ENCODE measurements at places on chromosomes 13 and 19. TPM values are rescaled to one million over a fixed set of nuclear protein-coding genes. Genes with fewer than 3 reads are reported as not detected.

DNA sequence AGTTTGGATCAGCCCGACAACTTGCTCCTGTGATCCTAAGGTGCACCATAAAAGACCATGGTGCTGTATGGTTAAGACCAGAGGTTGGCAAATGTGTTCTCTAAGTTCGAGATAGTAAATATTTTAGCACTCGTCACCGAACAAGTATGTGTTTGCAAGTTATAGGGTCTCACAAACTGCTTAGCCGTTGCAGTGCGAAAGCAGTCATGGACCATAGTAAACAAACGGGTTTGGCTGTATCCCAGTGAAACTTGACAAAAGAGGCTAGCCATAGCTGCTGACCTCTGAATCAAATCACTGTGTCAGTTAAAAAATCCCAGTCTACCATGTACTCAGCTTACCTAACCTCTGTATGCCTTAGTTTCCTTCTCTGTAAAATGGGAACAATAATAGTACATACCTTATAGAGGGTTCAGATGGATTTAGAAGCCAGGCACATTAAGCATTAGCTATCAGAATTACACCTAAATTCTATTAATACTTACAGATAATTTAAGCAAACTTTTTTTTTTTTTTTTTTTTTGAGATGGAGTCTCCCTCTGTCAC lies 72.1 kb downstream of the IPO5 start:
- no peak for DNase-seq

GRCh38 chr19:45250216-45250831 lies 747 bp upstream of the MARK4 start:
- DNase-seq = no peak

Gene MBD3L3
- not detected for total RNA-seq

Gene CRX
- not detected for total RNA-seq

Gene JAK3
- total RNA-seq = 1.8 TPM

DNA sequence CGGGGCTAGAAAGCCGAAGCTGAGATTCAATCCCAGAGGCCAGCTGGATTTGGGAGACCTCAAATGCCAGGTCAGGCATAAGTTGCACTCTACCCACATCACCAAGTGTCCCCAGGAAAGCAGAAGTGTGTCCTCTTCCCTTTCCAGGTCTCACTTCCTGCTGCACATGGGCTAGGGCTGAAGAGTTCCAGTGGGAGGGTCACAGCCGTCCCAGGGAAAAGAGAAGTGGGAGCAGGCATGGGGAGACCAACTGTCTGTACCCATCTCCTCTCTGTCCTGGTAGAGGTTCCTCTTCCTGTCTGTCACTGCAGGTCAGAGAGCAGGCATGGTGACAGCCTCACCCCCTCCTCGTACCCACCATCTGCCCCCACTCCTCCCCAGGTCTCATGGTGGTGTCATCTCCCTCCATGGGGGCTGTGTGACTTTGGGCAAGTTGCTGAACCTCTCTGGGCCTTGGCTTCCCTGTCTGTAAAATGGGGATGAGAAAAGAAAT lies 14.8 kb downstream of the AXL start:
- DNase-seq = no peak

GRCh38 chr19:45276284-45276687 lies 25.2 kb downstream of the MARK4 start:
- DNase-seq = no peak

DNA sequence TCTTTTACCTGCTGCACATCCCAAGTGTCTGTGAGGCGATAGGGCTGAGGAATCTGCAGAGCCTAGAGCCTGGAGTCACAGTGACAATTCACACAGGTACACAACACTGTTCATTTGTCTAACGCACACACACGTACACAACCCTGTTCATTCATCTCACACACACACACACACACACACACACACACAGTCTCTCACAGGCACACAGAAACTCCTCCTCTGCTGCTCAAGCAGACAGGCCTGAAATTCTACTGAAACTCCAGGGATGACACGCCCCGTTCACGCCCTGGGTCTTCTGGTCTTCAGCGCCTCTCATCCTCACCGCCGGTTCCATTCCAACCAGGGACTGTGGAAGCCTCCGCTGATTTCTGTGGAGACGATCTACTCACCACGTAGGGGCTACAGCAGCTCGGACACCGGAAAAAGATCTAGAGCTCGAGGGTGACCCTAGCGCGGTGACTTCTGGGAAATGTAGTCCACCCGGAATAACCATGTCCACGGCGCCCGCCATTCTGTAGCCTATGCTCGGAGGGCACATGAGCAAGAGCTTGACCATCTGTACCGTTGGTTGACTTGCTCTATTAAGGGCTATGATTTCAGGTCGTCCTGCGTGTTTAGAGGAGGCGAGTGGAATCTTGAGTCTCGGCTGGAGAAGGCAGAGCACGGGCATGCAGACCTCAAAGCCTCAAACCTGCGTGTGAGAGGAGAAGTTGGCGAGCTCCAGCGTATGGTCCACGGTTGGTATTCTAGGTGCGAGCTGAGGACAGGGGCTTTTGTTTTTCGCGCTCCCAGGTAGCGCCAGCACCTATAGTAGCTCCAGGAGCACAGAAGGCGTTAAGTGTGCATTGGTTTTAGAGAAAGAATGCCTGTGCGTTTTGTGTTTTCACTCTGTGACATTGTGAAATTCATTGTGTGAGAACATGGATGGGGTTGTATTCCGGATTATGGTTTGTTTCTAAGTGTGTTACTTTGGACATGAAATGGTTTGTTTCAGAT lies 33.4 kb downstream of the ZNF45 start:
- peak; percentile 87 for DNase-seq

Gene ITM2B
- 418 TPM for total RNA-seq

Gene ZNF135
- total RNA-seq = 1.7 TPM

GRCh38 chr13:110092831-110093247 lies 214.1 kb downstream of the COL4A1 start:
- DNase-seq = no peak

GRCh38 chr13:41668130-41668757 lies 210.9 kb downstream of the RGCC start:
- peak; percentile 85 for DNase-seq

Gene SIGLEC14
- total RNA-seq = not detected

DNA sequence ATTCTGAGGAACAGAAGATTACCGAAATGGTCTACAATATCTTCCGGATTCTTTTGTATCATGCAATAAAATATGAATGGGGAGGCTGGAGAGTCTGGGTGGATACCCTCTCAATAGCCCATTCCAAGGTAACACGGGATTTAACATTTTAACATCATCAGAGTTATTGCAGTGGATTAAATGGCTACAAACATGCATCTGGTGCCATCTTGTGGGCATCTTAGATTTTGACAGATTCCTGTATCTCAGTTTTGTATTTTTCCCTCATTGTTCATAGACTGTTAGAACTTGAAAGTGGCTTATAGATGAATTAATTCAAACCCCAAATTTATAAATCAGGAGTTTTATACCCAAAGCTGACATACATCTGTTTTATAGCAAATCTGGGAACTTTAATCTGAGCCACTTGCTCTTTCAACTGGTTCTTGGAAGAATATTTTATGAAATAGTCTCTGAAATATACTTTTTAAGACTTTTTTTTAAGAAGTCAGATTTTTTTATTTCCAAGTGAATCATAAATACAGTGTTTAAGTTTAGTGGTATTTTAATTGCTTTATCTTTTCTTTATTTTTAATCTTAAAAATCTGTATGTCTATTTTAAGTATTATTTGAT lies 215.2 kb downstream of the NBEA start:
- peak; percentile 22 for DNase-seq

DNA sequence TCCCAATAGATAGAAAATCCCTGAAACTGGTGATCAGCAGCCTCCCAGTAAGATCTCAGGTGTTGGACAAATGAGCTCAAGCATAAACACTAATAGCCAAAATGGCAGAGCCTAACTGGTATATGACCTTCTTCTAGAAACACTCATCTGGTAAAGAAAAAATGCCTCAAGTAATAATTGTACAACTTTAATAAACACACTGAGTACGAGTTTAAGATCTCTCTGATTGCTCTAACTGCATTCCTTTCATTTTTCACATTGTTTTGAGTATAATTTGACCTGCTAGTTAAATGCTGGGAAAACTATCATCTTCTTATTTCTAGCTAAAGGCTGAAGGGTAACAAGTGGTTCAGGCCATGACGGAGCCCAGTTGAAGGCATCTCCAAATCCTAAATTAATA lies 2009.5 kb upstream of the PCDH20 start:
- DNase-seq = peak; percentile 36

DNA sequence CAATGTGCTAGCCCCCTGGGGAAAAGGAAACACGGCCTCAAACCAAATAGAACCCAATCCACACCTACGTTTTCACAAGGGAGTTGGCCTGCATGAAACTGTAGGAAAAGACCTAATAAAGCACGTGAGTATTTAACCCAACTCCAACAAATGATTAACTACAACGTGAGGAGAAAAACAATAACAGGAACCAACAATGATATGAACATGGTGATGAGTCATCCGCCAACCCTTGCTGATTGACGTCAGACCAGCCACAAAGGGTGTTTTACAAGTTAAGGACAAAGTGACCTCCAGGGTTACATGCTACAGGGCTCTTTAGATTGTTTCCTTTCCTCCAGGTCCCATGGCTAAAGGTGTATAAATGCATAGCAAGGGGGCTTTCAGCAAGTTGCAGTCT lies 460.5 kb downstream of the COG6 start:
- DNase-seq = peak; percentile 83

- no peak for DNase-seq
These were observed 67.8 kb downstream of the C13orf42 start for GRCh38 chr13:51043310-51043709.

- DNase-seq = no peak
These were observed 42.9 kb upstream of the KLF2 start for GRCh38 chr19:16281743-16282142.

- no peak for DNase-seq
These were observed 413.5 kb upstream of the HTR2A start for GRCh38 chr13:47310401-47310800.

- no peak for DNase-seq
These were observed 13.7 kb upstream of the ZNF888 start for GRCh38 chr19:52936954-52937325.

- DNase-seq = no peak
These were observed 480.1 kb upstream of the SLC10A2 start for GRCh38 chr13:103546271-103546670.

DNA sequence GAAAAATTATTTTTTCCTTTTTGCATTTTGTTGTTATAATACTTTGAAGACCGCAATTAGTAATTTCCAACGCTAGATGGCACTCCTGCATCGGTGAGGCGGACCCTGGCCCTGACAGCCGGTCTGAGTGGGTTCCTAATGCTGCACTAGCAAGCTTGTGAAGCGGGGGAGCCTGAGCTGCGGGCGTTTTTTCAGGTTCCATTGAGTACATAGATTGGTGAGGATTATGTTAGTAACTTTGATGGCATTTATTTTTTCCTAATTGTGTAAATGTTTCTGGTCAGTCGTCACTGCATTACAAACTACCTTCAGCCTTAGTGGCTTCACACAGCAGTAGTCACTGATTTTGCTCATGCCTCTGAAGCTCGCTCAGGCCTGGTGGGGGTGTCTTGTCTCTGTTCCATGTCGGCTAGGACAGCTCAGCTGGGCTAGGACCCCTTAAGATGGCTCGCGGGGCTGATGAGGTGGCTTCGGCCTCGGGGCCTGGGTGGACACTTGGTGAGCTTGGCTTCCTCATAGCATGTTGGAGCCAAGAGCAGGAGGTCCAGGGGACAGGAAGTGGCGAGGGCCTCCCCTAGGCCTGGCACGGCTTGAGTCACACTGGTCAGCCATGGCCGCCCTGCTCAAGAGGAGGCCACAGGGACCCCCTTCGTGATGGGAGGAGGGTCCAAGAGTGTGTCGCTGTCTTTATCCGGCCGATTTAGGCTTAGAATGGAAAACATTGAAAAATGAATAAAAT lies 25.0 kb downstream of the ERCC5 start:
- DNase-seq = peak; percentile 63

GRCh38 chr19:18603958-18604819 lies 2.4 kb downstream of the CRLF1 start:
- DNase-seq = no peak

- peak; percentile 51 for DNase-seq
These were observed 7.8 kb upstream of the SELENOV start for GRCh38 chr19:39506944-39507714.

Gene PODNL1
- total RNA-seq = 3.3 TPM

Gene KCNC3
- total RNA-seq = not detected

Gene KLK3
- total RNA-seq = not detected

DNA sequence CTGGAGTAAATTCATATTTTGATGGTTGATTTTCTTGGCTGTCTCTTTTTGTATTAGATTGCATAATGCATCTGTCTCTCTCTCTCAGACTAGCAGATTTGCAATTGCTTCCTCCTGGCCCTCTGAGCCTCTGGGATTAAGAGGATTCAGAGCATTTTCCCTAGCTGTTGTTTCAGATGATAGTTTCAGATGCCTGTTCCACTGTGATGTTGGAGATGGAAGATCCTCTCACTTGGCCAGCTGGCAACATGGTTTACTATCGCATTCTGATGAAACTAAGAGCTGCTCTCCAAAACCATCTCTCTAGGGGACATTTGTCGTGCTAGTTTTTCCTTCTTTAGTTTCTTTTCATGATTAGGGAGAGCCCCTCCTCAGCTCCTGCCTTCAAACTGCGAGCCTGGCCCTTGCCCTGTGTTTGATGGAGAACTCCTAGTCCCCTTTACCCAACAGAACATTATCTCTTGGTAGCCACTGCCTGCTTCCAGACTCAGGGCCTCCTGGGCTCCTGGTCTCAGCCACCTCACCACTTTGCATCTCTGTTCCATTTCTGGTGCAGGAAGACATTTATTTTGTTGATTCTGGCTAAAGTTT lies 244.6 kb downstream of the B3GLCT start:
- DNase-seq = no peak

- peak; percentile 62 for DNase-seq
These were observed 754.5 kb downstream of the DIAPH3 start for GRCh38 chr13:59409211-59409610.

Gene CEACAM16
- total RNA-seq = 0.14 TPM

DNA sequence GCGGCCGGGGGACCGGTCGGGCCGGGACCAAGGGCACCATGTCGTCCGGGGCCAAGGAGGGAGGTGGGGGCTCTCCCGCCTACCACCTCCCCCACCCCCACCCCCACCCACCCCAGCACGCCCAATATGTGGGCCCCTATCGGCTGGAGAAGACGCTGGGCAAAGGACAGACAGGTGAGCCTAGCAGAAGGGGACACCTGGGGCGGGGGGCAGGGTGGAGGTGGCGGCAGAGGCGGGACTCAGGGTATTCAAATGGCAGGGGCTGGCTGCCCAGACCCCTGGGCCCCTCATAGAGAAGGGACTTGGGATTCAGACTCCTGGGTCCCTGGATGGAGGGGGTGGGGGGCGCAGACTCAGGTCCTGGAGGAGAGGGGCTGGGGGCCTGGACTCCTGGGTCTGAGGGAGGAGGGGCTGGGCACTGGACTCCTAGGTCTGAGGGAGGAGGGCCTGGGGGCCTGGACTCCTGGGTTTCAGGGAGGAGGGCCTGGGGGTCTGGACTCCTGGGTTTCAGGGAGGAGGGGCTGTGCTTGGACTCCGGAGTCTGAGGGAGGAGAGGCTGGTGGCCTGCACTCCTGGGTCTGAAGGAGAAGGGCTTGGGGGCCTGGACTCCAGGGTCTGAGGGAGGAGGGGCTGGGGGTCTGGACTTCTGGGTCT lies 735 bp downstream of the BRSK1 start:
- DNase-seq = no peak

GRCh38 chr13:112943309-112944125 lies 25.5 kb upstream of the MCF2L start:
- DNase-seq = peak; percentile 14

Data from astrocyte (in vitro differentiated cells and primary cell).